ENCODE measurements at places on chromosomes 1 and 21.

GRCh38 chr1:69139007-69139406 is 428.7 kb upstream of the LRRC7 start:
- no peak for DNase-seq

DNA sequence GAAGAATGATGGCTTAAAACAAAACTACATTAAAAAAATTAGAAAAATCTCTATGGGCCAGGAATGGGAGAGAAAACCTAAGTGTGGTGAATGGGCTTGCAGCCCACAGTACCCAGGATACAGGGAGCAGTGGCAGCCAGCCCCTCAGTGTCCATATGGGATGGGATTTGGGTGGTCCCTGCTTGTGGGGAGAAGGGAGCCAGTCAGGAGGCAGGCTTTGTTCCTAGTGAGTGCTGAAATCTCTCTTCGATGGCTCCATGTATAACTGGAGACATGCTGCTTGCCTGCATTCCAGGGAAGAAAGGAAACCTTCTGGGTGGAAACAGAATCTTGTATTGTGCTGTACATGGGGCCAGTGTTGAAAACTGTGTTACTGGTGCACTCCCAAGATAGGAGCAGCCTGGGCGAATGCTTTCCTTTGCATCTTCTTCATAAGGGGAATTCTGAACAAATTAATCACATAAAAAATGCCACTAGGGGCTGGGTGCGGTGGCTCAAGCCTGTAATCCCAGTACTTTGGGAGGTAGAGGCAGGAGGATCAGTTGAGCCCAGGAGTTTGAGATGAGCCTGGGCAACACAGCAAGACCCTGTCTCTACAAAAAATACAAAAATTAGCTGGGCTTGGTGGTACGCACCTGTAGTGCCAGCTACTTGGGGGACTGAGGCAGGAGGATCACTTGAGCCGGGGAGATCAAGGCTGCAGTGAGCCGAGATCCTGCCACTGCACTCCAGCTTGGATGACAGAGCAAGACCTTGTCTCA is 36.0 kb downstream of the PTPRU start:
- DNase-seq, result no peak

DNA sequence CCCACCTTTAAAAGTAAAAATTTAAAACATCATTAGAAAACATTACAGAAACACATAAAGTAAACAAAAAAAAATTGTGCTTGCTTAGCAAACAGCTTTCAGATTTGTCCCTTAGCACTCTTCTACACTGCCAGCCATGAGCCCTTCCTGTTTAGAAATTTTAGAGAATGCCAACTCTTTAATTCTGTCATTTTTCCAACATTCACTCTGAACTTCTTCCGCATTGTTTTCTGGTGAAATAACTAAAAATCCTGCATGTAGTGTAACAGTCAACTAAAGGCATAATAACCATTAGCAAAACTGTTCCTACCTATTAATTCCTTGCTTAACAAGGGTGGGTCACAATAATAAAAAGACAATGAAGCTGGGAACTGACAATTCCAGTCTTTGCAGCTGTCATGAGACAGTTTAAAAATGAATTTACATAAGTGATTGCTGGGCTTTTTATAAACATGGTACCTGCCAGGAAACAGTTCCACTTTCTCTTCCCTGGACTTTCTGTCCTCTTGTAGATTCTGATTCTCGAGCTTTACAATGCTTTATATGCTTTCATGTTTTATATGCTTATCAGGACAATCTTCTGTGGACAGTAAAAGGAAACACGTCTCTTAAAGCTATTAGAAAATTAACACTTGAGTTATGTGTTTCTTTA is 19.0 kb downstream of the GNG12 start:
- no peak for DNase-seq

DNA sequence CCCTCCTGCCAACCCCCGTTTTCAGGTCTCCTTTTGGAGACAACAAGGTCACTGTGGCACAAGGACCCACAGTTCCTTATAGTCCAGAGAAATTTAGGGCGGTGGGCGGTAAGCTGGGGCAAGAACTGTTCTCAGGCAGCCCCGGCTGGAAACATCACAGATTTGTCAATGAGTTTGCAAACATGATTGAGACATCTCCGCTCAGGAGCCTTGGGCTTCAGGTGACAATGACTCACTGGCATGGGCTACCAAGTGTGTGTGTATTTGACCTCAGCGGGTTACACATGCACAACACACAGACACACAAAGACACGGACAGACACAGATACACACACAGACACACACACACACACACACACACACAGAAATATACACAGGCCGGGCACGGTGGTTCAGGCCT is 58.2 kb upstream of the ABCG1 start:
- no peak for DNase-seq

DNA sequence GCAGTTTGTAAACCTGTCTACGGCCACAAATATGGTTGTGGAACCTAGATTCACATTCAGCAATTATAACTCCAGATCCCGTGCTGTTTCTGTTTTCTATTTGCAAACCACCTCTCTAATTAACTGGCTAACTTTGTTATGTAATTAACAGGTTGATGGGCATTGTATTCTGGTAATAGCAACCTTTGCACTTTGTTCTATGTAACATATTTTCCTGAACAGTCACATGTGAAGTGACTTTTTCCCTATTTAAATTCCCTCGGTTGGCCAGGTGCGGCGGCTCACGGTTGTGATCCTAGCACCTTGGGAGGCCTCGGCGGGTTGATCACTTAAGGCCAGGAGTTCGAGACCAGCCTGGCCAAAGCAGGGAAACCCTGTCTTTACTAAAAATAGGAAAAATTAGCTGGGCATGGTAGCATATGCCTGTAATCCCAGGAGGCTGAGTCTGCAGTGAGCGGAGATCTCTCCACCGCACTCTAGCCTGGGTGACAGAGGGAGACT is 1.4 kb downstream of the ACADM start:
- no peak for DNase-seq
